ENCODE measurements at places on chromosomes 12 and 14. TPM values are rescaled to one million over a fixed set of nuclear protein-coding genes. Genes with fewer than 3 reads are reported as not detected.

GRCh38 chr12:105228494-105228893 is 7.5 kb downstream of the APPL2 start:
- no peak overlapping the region for H3K4me3 ChIP-seq
- no peak overlapping the region for H3K27ac ChIP-seq
- peaks cover 4% of the 10 kb centered on the region for H3K4me1 ChIP-seq

GRCh38 chr14:25759920-25760655 is 710.1 kb upstream of the STXBP6 start:
- H3K36me3 ChIP-seq = no peaks in the 10 kb centered on the region
- DNase-seq = no peak
- no peak overlapping the region for H3K4me3 ChIP-seq
- H3K27ac ChIP-seq = no peak overlapping the region
- no peaks in the 10 kb centered on the region for H3K27me3 ChIP-seq

GRCh38 chr12:114744691-114745090 is 60.7 kb upstream of the TBX3 start:
- no peak overlapping the region for H3K27ac ChIP-seq
- H3K4me3 ChIP-seq = no peak overlapping the region
- peaks cover 6% of the 10 kb centered on the region for H3K4me1 ChIP-seq
- no peaks in the 10 kb centered on the region for H3K27me3 ChIP-seq

DNA sequence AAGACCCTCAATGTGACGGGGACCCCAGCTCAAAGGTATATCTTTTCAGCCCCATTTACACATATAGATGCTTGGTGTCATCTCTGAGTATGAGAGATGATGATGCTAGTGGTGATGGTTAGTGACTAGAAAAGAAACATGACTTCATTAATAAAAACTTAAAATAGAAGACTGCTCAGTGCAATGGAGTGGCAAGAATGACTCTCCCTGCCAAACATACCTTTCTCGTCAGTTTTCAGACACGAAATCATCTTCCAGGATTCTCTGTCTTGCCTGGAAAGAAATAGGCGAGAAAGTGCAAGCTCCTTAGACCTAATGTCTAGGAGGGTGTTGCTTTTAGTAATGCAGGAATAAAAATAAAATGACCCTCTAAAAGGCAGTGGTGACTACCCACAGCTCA is 71.7 kb downstream of the TPH2 start:
- peak overlapping the region; percentile 27 for H3K27ac ChIP-seq
- H3K4me3 ChIP-seq = no peak overlapping the region
- no peaks in the 10 kb centered on the region for H3K36me3 ChIP-seq
- no peaks in the 10 kb centered on the region for H3K27me3 ChIP-seq
- H3K4me1 ChIP-seq = no peaks in the 10 kb centered on the region

DNA sequence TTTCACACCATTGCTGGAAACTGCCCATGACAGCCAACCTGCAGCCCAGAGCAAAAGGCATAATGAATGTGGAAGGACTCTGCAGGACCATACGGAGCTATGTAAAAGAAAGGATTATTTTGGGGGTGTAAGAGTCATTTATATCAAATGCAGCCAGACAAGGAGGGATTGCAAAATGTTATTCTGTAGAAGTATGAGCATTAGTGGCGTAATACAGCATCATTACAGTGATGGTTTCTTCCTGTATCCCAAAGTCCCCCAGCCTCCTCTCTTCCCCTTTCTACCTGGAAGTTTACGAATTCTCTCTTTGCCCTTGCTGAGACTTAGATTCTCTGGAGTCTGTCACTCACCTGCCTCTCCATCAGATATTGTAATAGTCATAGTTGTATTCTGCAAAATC is 89.9 kb downstream of the BORCS5 start:
- peaks cover 70% of the 10 kb centered on the region for H3K4me1 ChIP-seq
- H3K27ac ChIP-seq = no peak overlapping the region
- no peaks in the 10 kb centered on the region for H3K27me3 ChIP-seq
- H3K36me3 ChIP-seq = no peaks in the 10 kb centered on the region
- H3K4me3 ChIP-seq = no peak overlapping the region
- DNase-seq = no peak

GRCh38 chr12:107631715-107632114 is 53.9 kb upstream of the PWP1 start:
- no peak overlapping the region for H3K27ac ChIP-seq
- no peaks in the 10 kb centered on the region for H3K27me3 ChIP-seq
- no peak overlapping the region for H3K4me3 ChIP-seq
- H3K36me3 ChIP-seq = no peaks in the 10 kb centered on the region

- H3K27me3 ChIP-seq = no peaks in the 10 kb centered on the region
- H3K36me3 ChIP-seq = no peaks in the 10 kb centered on the region
- no peak for DNase-seq
- no peak overlapping the region for H3K4me3 ChIP-seq
- peaks cover 3% of the 10 kb centered on the region for H3K4me1 ChIP-seq
- peak overlapping the region; percentile 25 for H3K27ac ChIP-seq
These were observed 8.2 kb downstream of the VDR start for GRCh38 chr12:47896633-47897032.

- H3K36me3 ChIP-seq = no peaks in the 10 kb centered on the region
- H3K4me3 ChIP-seq = no peak overlapping the region
- peak overlapping the region; percentile 95 for H3K27ac ChIP-seq
These were observed 155.5 kb downstream of the PRKCH start for GRCh38 chr14:61476754-61477410.

GRCh38 chr12:68451261-68452077 is 119.3 kb upstream of the MDM1 start:
- H3K36me3 ChIP-seq = no peaks in the 10 kb centered on the region
- peak; percentile 76 for DNase-seq
- H3K27me3 ChIP-seq = no peaks in the 10 kb centered on the region
- no peaks in the 10 kb centered on the region for H3K4me1 ChIP-seq
- no peak overlapping the region for H3K27ac ChIP-seq
- H3K4me3 ChIP-seq = no peak overlapping the region

GRCh38 chr12:91419809-91420208 is 237.2 kb upstream of the DCN start:
- H3K36me3 ChIP-seq = no peaks in the 10 kb centered on the region
- H3K4me1 ChIP-seq = no peaks in the 10 kb centered on the region
- no peak overlapping the region for H3K27ac ChIP-seq
- H3K27me3 ChIP-seq = no peaks in the 10 kb centered on the region
- H3K4me3 ChIP-seq = no peak overlapping the region

- no peaks in the 10 kb centered on the region for H3K4me1 ChIP-seq
- no peaks in the 10 kb centered on the region for H3K27me3 ChIP-seq
- H3K4me3 ChIP-seq = no peak overlapping the region
- H3K36me3 ChIP-seq = no peaks in the 10 kb centered on the region
These were observed 18.7 kb upstream of the MLEC start for GRCh38 chr12:120668091-120668867.

GRCh38 chr14:33163600-33163999 is 224.9 kb downstream of the NPAS3 start:
- no peak overlapping the region for H3K27ac ChIP-seq
- no peak for DNase-seq
- peaks cover 2% of the 10 kb centered on the region for H3K27me3 ChIP-seq
- no peaks in the 10 kb centered on the region for H3K36me3 ChIP-seq

DNA sequence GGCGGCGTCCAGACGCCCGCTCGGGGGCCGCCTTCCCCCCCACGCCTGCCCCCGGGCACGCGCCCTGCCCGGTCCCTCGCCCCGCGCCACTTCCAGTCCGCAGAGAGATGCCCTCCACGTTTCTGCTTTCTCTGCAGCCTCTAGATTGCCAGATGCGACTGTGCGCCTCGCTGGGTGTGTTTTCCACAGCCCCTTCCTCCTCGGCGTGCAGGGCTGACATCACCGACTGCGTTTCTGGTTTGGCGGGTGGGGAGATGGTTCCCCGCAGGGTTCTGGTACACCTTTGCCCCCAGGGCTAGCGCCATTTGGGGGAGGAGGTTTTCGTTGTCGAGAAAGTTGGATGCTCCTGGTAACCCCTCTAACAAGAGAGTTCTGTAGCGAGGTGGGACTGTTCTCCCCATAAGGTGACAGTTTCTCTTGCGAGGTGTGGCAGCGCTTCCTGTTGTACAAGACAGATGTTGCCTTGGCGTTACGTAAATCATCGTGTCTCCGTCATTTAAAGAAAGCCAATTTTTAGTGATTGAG is 1.5 kb downstream of the CALM1 start:
- peak; percentile 62 for DNase-seq
- H3K27ac ChIP-seq = peak overlapping the region; percentile 97
- peaks cover 37% of the 10 kb centered on the region for H3K36me3 ChIP-seq
- peaks cover 10% of the 10 kb centered on the region for H3K4me1 ChIP-seq
- peak overlapping the region; percentile 95 for H3K4me3 ChIP-seq

- no peaks in the 10 kb centered on the region for H3K27me3 ChIP-seq
- no peak for DNase-seq
- no peak overlapping the region for H3K4me3 ChIP-seq
These were observed 12.5 kb downstream of the CFAP54 start for GRCh38 chr12:96501908-96502307.

DNA sequence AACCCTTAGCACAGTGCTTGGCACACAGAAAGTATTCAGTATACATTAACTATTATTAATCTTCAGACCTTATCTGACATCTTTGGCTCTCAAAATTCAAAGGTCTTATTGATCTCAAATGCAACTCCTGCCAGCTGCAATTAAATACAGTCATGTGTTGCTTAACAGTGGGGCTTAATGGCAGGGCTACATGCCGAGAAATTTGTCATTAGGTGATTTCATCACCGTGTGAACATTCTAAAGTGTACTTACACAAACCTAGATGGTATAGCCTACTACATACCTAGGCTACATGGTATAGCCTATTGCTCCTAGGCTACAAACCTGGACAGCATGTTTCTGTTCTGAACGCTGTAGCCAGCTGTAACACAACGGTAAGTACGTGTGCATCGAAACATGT is 156.3 kb upstream of the TMCC3 start:
- H3K27ac ChIP-seq = no peak overlapping the region
- no peaks in the 10 kb centered on the region for H3K27me3 ChIP-seq
- H3K4me1 ChIP-seq = no peaks in the 10 kb centered on the region
- no peak for DNase-seq
- no peaks in the 10 kb centered on the region for H3K36me3 ChIP-seq

DNA sequence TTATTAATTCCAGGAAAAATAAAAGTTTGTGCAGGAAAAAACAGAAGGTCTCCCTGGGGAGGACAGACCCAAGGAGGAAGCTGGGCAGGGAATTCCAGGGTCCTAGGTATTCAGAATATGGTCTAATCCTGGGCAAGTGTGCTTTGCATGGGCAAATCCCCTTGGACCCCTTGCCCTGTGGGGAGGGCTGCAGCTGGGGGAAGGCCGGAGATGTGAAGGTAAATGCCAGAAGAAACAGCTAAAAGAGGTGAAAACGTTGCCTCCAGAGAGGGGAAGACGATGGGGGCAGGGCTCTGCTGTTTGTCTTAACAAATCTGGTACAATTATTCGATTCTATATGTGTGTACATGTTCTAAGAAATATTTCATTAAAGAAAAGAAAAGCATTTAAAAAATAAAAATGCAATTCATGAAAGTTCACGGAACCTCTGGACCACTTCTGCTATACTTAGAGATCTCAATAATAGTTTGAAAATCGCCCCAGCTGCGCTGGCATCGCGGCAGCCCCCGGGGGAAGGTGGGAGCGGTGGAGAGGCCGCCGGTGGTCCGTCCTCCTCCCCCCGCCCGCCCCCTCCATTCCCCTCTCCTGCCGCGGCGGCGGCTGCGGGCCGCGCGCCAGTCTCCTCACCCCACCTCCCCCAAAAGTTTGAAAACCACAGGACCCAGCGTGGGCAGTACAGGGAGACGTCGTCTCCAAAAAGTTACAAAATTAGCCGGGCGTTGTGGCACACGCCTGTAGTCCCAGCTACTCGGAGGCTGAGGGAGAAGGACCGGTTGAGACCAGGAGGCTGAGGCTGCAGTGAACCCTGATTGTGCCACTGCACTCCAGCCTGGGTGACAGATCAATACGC is 1.5 kb upstream of the PRPF40B start:
- H3K36me3 ChIP-seq = no peaks in the 10 kb centered on the region
- H3K27ac ChIP-seq = peak overlapping the region; percentile 81
- DNase-seq = no peak
- peaks cover 8% of the 10 kb centered on the region for H3K4me1 ChIP-seq
- peak overlapping the region; percentile 21 for H3K4me3 ChIP-seq

DNA sequence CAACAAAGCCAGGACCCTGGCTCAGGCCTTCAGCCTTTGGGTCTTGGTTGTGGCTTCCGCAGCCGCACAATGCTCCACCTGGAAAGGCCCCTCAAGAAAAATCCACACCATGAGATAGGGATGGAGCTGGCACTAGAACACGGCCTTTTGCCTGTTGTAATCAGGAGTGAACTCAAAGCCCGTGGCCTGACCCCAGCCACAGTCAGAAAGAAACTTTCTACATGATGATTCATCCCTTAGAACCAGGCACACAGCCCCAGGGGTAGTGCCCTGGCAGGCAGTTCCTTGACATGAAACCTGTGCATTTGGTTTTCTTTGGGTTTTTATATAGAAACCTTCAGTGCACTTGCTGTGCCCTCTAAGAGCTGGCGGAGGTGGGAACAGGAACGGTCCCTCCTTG is 5.1 kb downstream of the CLMN start:
- H3K36me3 ChIP-seq = no peaks in the 10 kb centered on the region
- no peak overlapping the region for H3K4me3 ChIP-seq
- H3K27ac ChIP-seq = no peak overlapping the region
- peaks cover 3% of the 10 kb centered on the region for H3K4me1 ChIP-seq

- no peaks in the 10 kb centered on the region for H3K36me3 ChIP-seq
- peak; percentile 87 for DNase-seq
- peak within 1 kb of the TSS; percentile 55 for H3K4me3 ChIP-seq
- peaks cover 3% of the 10 kb centered on the region for H3K27me3 ChIP-seq
- H3K27ac ChIP-seq = no peak within 1 kb of the TSS
These were observed at the start of the genes LRRIQ1 and TSPAN19 for GRCh38 chr12:85036234-85036707. LRRIQ1 (plus strand) TSS chr12:85036351; CDS start chr12:85038177, 1,826 bp downstream. TSPAN19 (minus strand) TSS chr12:85036277; CDS start chr12:85029946, 6,331 bp downstream.

DNA sequence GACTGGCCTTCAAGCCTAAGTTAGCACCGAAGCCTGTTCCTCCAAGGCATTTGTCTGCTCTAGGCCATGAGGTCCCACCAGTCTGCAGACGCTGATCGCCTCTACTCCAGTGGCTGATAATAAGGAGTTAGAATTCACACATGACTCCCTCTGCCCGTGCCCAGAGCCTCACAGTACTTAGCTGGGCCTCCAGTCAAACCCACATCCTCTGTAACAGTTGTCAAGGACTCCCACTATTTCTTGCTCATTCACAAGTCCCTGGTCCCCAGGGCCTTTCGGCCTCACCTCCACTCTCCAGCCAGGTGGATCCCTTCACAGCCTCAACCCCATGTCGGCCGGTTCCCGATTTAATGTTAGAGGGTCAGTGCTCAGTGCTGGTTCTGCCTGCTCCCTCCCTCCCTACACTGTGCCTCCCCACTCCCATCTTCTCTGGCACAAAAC is 6.3 kb upstream of the KRT5 start:
- H3K4me3 ChIP-seq = no peak overlapping the region
- no peak for DNase-seq
- no peaks in the 10 kb centered on the region for H3K27me3 ChIP-seq
- no peaks in the 10 kb centered on the region for H3K4me1 ChIP-seq
- H3K36me3 ChIP-seq = no peaks in the 10 kb centered on the region

- no peaks in the 10 kb centered on the region for H3K36me3 ChIP-seq
- H3K4me1 ChIP-seq = peaks cover 8% of the 10 kb centered on the region
- H3K27ac ChIP-seq = no peak overlapping the region
- no peaks in the 10 kb centered on the region for H3K27me3 ChIP-seq
These were observed 24.5 kb upstream of the COL2A1 start for GRCh38 chr12:48028541-48029431.

GRCh38 chr12:90999966-91000365 is 4.8 kb downstream of the EPYC start:
- H3K27ac ChIP-seq = no peak overlapping the region
- no peaks in the 10 kb centered on the region for H3K4me1 ChIP-seq
- H3K36me3 ChIP-seq = no peaks in the 10 kb centered on the region
- DNase-seq = no peak

- peaks cover 6% of the 10 kb centered on the region for H3K4me1 ChIP-seq
- DNase-seq = no peak
- peaks cover 14% of the 10 kb centered on the region for H3K36me3 ChIP-seq
- H3K4me3 ChIP-seq = no peak overlapping the region
- H3K27me3 ChIP-seq = no peaks in the 10 kb centered on the region
These were observed 9.5 kb upstream of the AJUBA start for GRCh38 chr14:22991852-22992251.

OR10G3 gene
- not detected for total RNA-seq

AGAP2 gene
- total RNA-seq = 1.5 TPM

CARMIL3 gene
- total RNA-seq = 2.4 TPM

NEDD8 gene
- total RNA-seq = 69.5 TPM

ZFYVE1 gene
- total RNA-seq = 17.1 TPM

NPFF gene
- total RNA-seq = not detected

Data from lung (tissue), 17 donors.